ENCODE measurements at places on chromosomes 11 and 22.

GRCh38 chr11:73325036-73325981 is 17.2 kb downstream of the ARHGEF17 start:
- DNase-seq: no peak

DNA sequence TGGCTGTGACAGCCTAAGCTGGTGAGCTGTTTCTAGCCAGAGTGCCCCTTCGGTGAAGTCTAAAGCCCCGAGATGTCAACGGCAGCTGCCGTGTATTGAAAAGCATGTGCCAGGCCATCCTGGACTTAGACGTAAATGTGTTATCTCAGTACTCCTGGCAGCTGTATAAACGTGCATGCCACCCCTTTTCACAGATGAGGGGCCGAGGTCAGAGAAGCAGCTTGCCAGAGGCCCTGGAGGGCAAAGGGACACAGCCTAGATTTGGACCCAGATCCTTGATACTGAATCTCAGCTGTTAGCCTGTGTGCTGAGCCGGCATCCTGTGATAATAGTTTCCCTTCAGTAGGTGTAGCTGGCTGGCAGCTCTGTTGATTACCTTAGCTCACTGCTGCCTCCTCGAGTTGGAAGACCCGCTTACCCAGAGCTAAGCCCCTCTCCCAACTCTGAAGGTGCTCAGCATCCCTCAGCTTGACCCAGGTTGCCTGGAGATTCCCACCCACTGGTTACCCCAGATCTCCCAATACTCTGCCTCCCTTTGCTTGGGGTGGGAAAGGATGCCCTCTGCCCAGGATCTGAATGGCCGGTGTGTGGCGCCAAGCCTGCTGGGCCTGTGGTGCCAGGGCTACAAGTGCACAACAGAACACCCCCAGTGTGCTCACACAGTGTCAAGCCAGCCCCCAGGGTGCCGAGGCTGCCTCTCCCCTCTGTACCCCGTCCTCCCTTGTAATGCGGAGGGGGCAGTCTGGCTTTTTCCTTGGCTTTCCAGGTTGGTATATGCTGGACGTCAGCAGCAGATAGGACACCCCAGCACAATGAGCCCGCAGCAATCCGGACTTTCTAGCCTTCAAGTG is 59.8 kb upstream of the WNT7B start:
- peak; percentile 76 for DNase-seq

GRCh38 chr11:35531246-35531645 is 5.8 kb upstream of the PAMR1 start:
- no peak for DNase-seq

DNA sequence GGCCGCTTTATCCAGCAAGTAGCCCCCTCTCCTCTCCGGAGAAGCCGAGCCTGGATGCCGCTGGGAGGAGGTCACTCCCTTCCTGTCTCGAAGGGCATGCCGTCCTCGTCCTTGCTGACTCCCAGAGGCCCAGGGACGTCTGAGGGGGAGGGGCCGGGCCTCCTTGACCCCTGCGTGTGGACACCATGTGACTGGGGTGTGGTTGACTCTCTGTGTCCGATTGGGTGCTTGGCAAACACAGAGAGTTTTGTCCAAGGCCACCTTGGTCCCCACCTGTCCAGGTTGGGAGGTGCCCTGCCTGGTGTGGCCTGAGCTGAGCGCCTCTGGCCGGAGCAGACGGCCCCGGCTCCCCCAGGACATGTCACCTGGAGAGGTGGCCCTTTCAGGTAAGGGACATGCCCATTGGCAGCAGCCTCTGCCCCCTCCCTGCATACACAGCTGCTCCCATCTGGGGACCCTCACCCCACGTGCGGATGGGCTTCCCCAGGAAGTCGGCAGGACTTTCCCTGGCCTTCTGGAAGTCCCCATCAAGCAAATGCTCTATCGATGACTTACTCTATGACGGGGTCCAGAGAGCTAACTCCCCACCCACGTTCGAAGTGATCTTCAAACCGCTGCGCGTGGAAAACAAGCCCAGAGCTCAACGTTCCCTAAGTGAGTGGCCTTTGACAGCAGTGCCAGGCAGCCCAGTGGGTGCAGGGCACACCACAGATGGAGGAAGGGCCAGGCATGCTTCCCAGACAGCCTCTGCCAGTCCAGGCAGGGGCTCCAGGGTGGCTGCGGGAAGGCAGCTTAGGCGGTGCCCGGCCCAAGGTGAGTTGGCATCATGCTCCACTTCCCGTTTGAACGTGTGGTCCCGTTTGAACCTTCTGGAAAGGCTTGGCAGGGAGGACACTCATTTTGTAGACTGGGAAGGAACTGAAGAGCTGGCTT is at the start of gene SMIM38:
Gene SMIM38, plus strand, starts transcription at position 634 of the 933 bp plus-strand sequence. CDS start 1,912 bp downstream, outside the sequence.
- DNase-seq: no peak

DNA sequence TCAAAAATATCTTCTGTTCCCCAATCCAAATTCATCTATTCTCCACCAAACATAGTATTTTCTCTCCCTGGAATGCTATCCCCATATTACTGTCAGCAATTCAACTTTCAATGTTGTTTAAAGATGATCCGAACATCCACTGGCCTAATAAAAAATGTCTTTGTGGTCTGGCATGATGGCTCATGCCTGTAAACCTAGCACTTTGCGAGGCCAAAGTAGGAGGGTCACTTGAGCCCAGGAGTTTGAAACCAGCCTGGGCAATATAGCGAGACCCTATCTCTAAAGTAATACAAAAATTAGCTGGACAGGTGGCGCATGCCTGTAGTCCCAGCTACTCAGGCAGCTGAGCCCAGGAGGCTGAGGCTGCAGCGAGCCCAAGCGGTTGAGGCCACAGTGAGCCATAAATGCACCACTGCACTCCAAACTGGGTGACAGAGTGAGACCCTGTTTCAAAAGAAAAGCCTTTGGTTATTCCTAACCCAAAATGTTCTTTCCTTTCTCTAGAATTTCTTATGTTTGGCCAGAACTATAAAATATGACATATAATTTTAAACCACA is 29.8 kb downstream of the SIK3 start:
- no peak for DNase-seq

- DNase-seq: no peak
Measured at GRCh38 chr22:24810043-24810749, 4.2 kb downstream of the SGSM1 start.

- DNase-seq: no peak
Measured at GRCh38 chr11:5521540-5521939, 5.0 kb upstream of the UBQLNL start.

- peak; percentile 66 for DNase-seq
Measured at GRCh38 chr22:36546092-36546804, 17.3 kb upstream of the EIF3D start.

- no peak for DNase-seq
Measured at GRCh38 chr11:32316858-32317642, 118.3 kb downstream of the WT1 start.

GRCh38 chr22:27992294-27993165 is 73.5 kb upstream of the PITPNB start:
- DNase-seq: no peak

GRCh38 chr11:119472186-119472855 is 49.3 kb upstream of the THY1 start:
- no peak for DNase-seq

- DNase-seq: no peak
Measured at GRCh38 chr11:79212741-79213190, 228.1 kb downstream of the TENM4 start.

DNA sequence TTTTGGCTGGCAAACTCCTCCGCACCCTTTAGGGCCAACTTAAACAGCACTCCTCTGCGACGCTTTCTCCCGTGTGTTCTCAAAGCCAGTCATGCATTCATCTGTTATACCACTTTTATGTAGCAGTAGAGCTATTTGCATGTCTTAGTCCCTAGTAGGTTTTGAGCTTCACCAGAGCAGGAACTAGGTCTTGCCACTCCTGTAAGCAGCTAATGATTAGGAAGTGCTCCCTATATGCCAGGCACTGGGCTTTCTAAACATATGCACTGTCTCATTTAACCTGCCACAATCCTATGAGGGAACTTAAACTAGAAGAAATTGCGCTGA is 180.8 kb downstream of the DBX1 start:
- no peak for DNase-seq

- no peak for DNase-seq
Measured at GRCh38 chr11:117980280-117980679, 5.9 kb upstream of the IL10RA start.

- no peak for DNase-seq
Measured at GRCh38 chr11:14149683-14150082, 187.2 kb downstream of the SPON1 start.

DNA sequence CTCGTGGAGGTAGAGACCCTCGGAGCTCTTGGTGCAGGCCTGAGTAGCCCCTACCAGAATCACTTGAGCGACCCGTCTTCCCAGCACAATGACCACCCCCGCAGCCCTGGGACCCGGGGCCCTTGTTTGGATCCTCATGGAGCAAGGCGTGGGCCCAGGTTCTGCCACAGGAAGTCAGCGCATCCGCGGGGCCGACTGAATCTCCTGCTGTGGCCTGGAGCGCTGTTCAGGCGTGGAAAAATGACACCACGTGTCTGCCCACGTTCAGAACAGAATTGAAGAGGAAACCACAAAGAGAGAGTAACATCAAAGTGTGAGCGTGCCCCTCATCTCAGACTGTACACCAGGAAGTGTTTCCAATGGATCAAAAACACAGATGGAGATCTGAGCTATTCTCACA is 1479.2 kb downstream of the TBC1D22A start:
- no peak for DNase-seq

DNA sequence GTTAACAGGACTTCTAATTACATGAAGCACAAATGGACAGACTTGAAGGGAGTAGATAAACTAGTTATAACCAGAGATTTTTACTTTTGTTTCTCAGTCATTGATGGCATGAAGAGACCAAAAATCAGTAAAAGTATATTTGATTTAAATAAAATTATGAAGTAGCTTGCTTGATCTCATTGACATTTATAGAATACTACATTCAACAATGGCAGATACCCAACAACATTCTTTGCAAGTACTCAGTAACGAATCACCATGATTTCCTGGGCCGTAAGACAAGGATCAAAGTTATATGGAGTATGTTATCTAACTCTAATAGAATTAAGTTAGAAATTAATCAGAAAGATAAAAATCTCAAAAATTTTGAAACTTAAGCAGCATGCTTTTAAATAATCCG is 317.6 kb downstream of the TBC1D22A start:
- DNase-seq: no peak

DNA sequence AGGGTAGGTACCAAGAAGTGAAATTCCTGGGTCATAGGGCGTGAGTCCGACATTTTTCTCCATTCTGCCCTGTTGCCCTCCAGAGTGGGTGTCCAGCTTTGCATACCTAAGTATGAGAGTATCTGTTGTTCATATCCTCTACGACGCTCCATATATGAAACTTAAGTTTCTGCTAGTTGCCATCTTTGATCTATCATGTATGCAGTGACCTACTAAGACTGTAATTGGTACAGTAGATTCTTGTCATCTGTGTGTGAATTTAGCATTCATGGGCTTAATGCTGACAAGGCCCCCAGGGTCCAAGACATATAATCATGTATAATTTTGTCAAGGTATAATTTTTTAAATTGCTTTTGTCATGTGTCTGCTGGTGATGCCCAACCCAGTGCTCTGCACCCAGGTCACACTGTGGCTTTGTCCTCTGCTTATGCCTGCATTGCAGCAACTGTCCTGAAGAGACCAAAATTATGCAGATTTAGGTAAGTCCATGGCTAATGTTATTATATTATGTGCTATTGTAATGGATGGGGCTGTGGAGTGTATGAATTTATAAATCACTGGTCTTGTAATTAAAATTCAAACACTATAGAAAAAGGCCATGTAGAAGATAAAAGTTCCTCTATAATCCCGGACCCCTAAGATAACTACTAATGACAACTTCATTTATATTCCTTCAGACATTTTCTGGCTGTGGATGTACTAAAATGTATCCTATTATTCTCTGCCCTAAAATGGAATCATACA is 12.2 kb downstream of the NEAT1 start:
- no peak for DNase-seq

GRCh38 chr11:57116654-57117053 is 65.1 kb upstream of the LRRC55 start:
- DNase-seq: no peak

DNA sequence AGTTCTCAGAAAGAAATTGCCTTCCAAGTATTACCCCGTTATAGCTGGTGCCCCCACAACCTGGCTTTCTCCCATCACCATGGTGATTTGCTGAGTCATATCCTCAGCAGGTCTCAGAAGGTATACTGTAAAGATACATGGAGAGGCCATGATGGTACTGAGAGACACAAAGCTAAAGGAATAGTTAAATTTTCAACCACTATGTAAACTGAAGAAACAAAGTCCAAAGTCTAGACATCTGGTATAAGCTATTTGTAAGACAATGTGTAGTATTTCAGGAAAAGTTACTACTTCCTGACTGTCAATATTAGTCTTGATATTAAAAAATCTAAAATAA is 377.1 kb downstream of the DCDC1 start:
- DNase-seq: no peak

DNA sequence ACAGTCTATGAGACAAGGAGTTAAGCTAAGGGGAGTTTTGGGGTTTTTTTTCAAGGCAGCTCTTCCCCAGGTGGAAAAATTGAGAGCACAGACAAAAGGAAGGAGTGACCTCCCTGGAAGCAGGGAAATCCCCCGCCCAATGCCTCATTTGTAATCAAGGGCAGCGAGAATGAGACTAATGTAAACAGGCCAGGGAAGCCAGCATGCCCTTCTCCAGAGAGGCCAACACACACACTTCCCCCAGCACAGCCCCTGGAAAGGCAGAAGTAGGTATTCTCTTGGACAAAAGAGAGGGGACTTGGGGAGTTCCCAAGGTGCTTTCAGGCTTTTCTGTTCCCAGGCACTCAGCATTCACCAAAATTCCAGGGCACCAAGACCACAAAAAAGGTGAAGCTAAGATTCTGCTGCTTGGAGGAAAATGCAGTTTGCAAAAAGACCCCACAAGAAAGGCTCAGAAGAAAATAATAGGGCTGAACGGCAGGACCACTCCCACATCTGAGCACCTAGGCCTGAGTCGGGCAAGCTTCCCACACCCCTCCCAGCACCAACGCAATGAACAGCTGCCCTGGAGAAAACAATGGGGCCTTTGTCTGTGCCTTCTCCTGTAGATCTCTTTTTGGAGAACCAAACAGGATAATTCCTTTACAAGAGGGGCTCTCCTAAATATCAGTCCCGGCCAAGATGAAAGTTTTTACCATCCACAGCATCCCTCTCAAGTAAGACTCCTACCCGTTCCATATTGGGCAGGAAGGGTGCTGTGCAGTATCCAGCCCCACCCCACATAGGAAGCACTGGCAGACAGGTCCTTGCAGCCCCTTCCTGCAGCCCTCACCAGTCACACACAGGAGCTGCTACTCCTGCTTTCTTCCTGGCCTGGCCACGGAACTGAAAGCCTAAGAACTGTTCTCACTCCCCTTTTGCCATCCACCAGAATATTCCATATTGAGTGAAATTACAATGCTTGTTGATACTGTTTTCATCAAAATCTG is 70.7 kb upstream of the AKIP1 start:
- no peak for DNase-seq

DNA sequence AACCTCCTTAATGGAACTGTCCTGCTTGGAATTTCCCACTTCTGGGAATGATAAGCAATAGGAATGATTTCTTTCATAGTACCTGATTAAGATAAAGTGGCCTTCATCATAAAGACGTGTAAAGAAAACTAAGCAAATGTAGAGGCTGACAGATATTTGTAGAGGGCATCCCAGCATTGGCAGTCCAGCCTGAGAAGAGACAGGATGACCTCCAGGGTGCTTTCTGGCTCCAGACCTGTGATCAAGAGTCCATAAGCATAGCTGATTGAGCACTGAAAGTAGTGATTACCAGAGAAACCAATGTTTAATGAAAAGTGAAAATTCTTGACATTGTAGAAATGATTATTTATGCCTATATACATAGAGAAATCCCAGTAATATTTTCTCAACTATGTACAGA is 33.6 kb downstream of the YAP1 start:
- no peak for DNase-seq
